ENCODE measurements at places on chromosomes 13 and 19. TPM values are rescaled to one million over a fixed set of nuclear protein-coding genes. Genes with fewer than 3 reads are reported as not detected.

The CABP5 gene
- not detected for total RNA-seq

The CEACAM16 gene
- not detected for total RNA-seq

DNA sequence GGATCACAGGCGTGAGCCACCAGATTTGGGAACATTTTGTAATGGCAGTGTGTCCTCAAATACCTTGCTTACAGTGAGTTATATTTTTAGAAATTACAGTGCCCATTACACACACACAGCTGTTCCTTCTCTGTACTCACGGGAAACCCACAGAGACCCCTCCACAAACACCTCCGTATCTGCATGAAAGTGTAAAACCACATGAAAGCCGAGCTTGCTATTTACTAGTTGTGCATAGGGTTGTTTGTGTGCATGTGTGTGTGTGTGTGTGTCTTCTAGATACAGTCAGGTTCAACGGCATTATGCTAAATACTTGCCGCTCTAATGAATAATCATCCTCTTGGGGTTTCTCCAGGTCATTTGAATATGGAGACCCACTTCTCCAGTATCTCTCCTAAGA is 22.3 kb upstream of the LILRA2 start:
- H3K27ac ChIP-seq: no peak overlapping the region
- H3K27me3 ChIP-seq: no peaks in the 10 kb centered on the region
- no peak overlapping the region for H3K4me3 ChIP-seq
- H3K36me3 ChIP-seq: no peaks in the 10 kb centered on the region
- no peak for DNase-seq

The PRX gene
- 3.3 TPM for total RNA-seq

- no peaks in the 10 kb centered on the region for H3K36me3 ChIP-seq
- no peak overlapping the region for H3K4me3 ChIP-seq
- peak overlapping the region; percentile 86 for H3K27ac ChIP-seq
- DNase-seq: no peak
These were observed 4.6 kb downstream of the LINGO3 start for GRCh38 chr19:2303211-2303798.

GRCh38 chr19:31408460-31409124 is 59.4 kb upstream of the TSHZ3 start:
- H3K27me3 ChIP-seq: no peaks in the 10 kb centered on the region
- H3K36me3 ChIP-seq: no peaks in the 10 kb centered on the region
- DNase-seq: no peak
- H3K4me1 ChIP-seq: no peaks in the 10 kb centered on the region
- H3K4me3 ChIP-seq: no peak overlapping the region
- peak overlapping the region; percentile 42 for H3K27ac ChIP-seq

- H3K27me3 ChIP-seq: peaks cover 21% of the 10 kb centered on the region
- no peaks in the 10 kb centered on the region for H3K36me3 ChIP-seq
- H3K27ac ChIP-seq: no peak within 1 kb of the TSS
These were observed at the start of gene RASIP1 for GRCh38 chr19:48740164-48740972. Gene RASIP1, minus strand, starts transcription at chr19:48740610. Its CDS starts 328 bp downstream, at chr19:48740282.

DNA sequence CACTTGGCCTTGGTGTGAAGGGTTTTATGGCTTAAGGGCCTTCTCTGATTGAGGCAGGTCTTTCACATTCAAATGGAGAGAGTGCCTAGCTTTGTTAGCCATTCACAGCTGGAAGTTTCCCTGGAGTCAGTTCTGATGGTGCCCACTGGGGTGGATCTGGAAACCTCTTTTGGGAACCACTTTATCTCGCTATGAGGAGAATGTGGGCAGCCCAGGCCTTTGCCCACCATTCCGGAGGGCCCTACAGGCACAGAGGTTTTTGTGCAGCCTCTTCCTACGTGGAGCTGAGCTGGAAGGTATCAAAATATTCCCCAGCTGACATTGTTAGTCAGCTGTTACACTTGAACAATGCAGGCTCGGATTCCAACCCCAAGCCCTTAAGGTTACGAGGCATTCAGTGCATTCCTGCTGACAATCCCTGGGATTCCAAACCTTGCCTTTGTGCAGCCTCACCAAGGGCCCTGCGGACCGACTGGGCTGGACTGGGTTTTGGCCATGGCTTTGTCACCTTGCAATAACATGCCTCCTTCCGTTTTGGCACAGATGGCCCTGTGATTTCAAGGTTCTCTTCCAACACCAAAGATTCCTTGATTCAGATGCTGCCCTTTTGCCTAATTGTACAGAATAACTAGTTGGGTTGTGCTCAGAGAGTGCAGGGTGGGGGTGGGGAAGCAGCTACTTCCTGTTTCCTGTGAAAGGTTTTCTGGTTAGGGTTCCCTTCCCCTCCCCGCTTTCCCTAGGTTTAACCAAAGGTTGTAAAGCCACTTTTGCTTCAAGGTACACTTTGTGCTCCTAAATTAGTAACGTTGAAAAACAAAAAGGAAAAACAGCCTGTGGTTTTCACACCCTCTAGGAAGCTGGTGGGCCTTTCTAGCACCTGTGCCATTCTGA is 27.0 kb downstream of the SAE1 start:
- H3K36me3 ChIP-seq: peaks cover 86% of the 10 kb centered on the region
- DNase-seq: peak; percentile 91
- peaks cover 19% of the 10 kb centered on the region for H3K4me1 ChIP-seq

- H3K36me3 ChIP-seq: no peaks in the 10 kb centered on the region
- no peaks in the 10 kb centered on the region for H3K27me3 ChIP-seq
- peak; percentile 76 for DNase-seq
- H3K4me1 ChIP-seq: peaks cover 4% of the 10 kb centered on the region
- no peak overlapping the region for H3K27ac ChIP-seq
These were observed 4.4 kb downstream of the BCAM start for GRCh38 chr19:44813070-44813840.

The ANGPTL8 gene
- not detected for total RNA-seq

DNA sequence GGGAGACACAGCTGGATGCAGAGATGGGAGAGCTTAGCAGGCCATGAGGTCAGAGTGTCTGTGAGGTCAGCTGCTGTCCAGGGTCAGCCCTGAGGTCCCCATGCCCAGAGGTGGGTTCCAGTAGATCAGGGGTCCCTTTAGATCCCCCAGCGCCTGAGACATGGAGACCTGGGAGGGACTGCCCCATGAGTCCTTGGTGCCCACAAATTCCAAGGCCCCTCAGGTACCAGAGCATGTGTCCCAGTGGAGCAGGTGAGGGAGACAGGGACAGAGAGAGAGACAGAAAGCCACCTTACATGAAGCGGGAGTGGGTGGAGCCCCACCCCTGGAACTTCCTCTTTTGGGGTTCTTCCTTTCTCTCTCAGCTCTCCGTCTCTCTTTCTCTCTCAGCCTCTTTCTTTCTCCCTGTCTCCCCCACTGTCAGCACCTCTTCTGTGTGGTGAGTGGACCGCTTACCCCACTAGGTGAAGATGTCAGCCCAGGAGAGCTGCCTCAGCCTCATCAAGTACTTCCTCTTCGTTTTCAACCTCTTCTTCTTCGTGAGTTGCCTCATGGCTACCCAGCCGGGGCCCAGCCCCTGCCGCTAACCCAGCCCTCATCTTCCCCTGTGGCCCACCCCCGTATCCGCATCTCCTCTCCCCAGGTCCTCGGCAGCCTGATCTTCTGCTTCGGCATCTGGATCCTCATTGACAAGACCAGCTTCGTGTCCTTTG is at the start of gene CD37:
CD37 (plus strand) TSS at position 336 of the 713 bp plus-strand sequence; CDS start at position 471, 135 bp downstream.
- H3K36me3 ChIP-seq: peaks cover 4% of the 10 kb centered on the region
- H3K4me1 ChIP-seq: no peaks in the 10 kb centered on the region
- peaks cover 6% of the 10 kb centered on the region for H3K27me3 ChIP-seq
- no peak within 1 kb of the TSS for H3K4me3 ChIP-seq
- peak; percentile 44 for DNase-seq

DNA sequence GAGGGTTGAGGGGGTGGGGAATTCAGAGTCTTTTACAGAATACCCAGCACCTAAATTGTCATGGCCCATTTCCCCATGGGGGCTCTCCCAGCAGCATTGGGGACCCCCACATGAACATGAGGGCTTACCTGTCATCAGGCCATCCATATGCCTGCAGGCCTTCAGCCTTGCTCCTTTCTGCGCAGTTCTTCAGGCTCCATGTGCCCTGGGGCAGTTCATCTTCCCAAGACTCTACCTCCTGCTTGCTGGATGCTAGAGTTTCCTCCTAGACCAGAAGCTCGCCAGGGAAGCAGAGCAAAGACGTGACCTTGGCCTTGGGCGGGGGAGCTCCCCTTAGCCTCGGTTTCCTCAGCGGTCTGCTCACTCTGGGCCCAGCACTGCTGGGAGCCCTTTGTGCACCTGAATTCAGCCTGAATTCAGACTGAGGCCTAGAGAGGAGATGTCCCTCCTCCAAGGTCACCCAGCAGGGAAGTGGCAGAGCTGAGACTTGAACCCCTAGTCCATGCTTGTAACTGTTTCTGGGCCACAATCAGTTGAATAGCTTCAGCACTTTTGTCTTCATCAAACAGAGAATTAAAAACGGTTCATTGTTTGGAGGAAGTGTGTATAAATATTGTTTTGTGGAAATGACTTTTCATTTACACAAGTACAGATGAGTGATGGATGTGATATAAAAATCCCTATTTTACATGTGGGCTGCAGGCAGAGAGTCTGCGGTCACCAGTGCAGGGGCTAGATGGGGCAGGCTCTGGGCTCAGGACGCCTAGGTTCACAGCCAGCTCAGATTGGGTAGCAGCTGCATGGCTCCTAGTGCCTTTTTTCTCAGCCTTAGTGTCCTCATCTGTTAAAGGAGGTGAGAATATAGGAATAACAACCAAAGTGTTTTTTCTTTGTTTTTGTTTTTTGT is 9.5 kb downstream of the PPP5C start:
- H3K27ac ChIP-seq: no peak overlapping the region
- H3K4me3 ChIP-seq: no peak overlapping the region
- peaks cover 82% of the 10 kb centered on the region for H3K36me3 ChIP-seq
- peak; percentile 18 for DNase-seq

The MYH14 gene
- 12.8 TPM for total RNA-seq

DNA sequence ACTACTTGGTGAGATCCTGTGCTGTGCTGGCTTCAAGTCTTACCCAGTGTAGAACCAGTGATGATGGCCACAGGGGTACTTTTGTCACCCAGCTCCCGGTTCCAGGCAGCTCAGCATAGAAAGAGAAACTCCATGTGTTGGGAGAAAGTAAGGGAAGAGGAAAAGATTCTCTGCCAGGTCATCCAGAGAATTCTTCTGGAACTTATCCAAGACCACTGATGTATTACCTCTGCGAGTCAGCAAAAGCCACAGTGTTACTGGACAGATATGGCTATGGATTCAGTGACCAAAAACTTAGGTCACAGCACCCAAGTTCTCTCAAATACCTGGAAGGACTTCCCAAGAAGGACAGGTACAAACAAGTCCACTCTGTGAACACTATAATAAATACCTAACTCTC is 399.5 kb upstream of the MIR17HG start:
- H3K27me3 ChIP-seq: no peaks in the 10 kb centered on the region
- no peaks in the 10 kb centered on the region for H3K4me1 ChIP-seq
- no peak for DNase-seq
- H3K36me3 ChIP-seq: no peaks in the 10 kb centered on the region

DNA sequence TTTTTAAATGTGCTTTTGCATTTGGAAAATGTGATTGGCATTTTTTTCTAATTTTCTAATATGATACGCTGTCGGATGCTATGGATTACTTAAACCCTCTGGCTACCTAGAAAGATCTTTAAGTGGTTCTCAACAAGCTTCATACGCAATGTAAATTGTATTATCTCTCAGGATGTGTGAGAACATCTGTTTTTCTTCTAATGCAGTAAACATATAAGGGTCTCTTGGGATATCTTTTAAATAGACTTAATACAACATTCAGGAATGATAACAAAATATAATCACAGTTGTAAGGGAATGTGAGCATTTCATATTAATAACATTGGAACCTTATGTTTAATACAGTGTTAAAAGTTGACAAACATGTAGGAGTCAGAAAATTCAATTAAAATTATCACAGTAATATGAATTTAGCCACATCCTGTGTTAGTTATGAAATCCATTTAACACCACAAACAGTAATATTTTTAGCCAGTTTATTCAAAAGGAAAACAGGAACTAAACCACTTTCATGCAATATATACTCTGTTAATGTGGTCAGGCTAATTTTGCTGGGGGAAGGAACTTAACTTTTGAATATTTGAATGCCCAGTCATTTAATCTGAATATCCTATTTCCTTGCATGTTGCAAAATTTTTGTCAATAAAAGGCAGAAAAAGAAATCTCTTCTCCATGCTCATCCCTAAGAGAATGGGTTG is 15.0 kb upstream of the ALOX5AP start:
- H3K27ac ChIP-seq: no peak overlapping the region
- no peaks in the 10 kb centered on the region for H3K36me3 ChIP-seq
- no peak for DNase-seq
- H3K27me3 ChIP-seq: no peaks in the 10 kb centered on the region
- H3K4me3 ChIP-seq: no peak overlapping the region
- no peaks in the 10 kb centered on the region for H3K4me1 ChIP-seq

DNA sequence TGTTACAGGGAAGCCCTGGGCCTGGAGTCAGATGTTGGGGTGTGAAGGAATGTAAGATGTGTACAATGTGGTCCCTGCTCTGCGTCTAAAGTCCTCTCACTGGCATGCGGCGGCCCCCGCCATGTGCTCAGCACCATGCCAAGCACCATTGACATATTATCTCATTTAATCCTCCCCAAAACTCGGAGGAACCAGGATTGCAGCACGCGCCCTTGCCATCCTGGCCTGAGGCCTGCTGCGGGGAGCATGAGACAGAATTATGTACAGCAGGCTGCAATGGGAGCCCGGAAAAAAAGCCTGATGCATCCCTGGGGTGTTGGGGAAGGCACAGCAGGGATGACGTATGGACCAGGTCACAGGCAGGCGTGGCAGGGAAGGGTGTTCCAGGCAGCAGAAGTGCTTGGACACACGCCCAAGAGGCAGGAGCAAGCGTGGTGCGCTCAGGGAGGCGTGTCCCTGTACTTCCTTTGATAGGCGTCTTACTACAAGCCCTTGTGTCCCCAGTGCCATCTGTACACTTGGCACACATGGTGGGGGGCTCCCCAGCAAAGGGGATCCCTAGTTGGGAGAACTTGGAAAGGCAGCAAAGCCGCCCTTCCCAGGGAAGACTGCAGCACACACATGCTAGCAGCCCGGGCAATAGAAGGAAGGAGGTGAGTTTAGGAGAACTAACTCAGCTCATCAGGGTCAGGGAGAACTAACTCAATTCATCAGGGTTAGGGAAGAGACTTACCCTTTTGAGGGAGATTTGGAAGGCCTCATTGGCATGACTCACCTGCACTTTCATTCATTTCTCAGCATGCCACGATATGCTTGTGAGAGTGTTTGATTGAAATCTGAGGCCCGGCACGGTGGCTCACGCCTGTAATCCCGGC is 3.4 kb downstream of the EVI5L start:
- no peak overlapping the region for H3K27ac ChIP-seq
- no peaks in the 10 kb centered on the region for H3K36me3 ChIP-seq
- no peak for DNase-seq
- peaks cover 12% of the 10 kb centered on the region for H3K27me3 ChIP-seq
- no peak overlapping the region for H3K4me3 ChIP-seq

The PSG6 gene
- total RNA-seq: not detected

The CGB3 gene
- total RNA-seq: not detected

GRCh38 chr19:31952693-31953092 is 392.7 kb upstream of the ZNF507 start:
- no peaks in the 10 kb centered on the region for H3K27me3 ChIP-seq
- H3K4me3 ChIP-seq: no peak overlapping the region
- H3K36me3 ChIP-seq: no peaks in the 10 kb centered on the region
- H3K27ac ChIP-seq: no peak overlapping the region
- DNase-seq: peak; percentile 10

All from endodermal cell (in vitro differentiated cells).